ENCODE measurements at places on chromosomes 12 and 14.
A peak's percentile ranks its signal among the peaks of the same experiment; 100 is the strongest.

- peak; percentile 72 for DNase-seq
These were observed 7.0 kb downstream of the ADCY6 start for GRCh38 chr12:48781750-48782456.

DNA sequence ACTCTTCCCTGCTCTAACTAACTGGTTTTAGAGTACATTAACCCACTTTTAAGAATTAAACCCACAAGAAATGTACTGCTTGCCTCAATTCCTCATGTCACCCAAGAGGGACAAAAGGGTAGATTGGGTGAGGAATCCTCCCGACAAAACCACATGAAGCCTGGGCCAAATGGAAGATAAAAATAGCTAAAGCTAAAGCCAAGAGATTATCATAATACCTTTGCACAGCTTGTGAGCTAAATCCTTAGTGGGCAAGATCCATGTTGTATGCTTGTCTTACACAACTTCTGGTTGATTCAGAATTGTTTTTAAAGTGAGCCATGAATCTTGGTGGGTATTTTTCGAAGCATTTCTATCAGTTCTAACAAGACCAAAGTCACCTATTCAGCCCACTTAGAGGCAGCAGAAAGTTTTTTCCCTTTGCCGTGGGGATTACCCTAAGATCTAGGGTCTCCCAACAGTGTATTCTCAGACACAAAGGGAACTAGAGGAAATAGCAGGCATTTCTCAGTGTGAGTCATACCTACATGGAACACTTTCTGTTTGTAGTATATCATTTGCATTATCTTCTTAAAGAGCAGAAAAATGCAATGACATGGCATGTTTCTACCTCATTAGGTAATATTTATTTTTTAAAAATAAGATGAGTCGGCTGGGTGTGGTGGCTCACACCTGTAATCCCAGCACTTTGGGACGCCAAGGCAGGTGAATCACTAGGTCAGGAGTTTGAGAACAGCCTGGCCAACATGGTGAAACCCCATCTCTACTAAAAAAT lies 616.6 kb downstream of the KCNH5 start:
- DNase-seq = no peak

DNA sequence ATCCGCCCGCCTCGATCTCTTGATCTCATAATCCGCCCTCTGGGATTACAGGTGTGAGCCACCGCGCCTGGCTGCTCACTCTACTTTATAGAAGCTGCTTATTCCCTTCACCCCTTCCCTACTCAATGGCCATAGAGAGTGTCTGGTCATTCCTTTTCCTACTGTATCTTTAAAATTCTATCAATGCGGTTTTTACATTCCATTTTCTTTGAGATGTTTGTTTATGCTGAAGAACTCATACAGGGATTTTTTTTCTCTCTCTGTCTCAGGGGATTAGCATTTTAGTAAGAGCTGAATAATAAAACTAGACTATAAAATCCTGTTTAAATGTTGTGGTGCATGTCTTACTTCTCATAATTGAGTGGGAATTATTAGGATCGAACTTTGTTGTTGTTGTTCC lies 218.6 kb upstream of the FOXN3 start:
- DNase-seq = no peak

DNA sequence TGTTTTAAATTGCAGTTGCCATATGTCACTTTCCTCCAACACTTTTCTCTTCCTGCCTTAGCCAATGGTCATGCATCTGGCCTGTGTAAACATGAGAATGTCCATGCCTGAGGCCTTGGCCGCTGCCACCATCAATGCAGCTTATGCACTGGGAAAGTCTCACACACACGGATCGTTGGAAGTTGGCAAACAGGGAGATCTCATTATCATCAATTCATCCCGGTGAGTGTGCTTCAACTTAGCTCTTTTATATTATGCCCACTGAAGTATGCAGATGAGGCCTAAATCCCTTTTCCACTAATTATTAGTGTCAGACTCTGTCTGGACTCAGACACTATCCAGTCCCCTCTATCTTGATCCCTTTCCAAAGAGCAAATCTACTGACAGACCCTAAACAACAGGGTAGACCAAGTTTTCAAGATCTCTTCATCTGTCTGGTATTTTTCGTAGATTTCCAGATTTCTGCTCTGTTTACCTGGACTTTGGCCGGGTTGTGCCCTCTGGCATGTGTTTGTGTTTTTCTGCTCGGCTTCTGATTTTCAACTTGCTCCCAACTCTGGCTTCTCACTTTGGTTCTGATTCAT lies 23.2 kb downstream of the AMDHD1 start:
- no peak for DNase-seq

GRCh38 chr14:51533160-51533559 lies 118.5 kb upstream of the FRMD6 start:
- no peak for DNase-seq

DNA sequence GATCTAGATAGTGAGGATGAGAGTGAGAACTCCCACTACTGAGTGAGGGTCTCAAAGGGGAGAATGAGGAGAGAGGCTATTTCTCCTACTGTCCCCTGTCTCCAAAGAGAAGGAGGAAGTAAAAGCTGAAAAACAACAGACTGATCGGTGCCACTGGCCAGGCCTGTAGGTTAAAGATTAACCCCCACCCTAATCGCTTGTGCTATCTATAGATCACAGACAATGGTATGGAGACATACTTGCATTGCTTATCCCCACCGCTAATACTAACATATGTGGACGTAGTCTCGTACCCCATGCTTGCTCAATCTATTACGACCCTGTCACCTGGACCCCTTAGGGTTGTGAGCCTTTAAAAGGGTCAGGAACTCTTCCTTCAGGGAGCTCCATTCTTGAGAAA lies 777.9 kb upstream of the TMEM132C start:
- no peak for DNase-seq

DNA sequence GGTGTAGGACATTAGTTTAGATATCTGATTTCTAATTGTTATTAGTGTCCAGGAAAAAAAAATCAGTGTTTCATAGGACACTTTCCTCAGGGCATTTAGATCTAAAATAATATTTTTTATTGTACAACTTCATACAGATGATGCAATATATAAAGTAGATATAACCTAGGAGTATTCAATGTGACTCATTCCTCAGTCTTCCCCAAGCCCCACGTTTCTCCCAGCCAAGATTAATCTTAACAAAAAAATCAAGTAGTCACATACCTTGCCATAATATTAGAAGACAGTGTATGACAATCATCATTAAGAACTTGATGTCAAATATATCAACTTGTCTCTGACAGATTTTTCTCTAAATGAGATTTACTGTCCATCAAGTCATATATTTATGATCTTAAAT lies 37.1 kb downstream of the PPFIA2 start:
- no peak for DNase-seq

DNA sequence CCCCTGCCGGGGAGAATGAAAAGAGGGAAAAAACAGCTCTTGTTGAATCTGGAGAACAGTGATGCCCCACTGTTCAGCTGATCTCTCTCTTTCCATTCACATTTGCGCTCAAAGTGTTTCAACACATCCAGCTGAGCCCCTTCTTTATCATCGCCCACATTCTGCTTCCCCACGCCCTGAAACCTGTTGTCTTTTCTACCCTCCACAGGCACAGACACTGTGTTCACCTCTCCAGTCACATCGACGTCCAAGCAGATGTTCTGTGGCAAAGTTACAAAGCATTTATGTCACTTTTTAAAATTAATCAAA lies 338.7 kb downstream of the EGLN3 start:
- DNase-seq = no peak

- no peak for DNase-seq
These were observed 34.0 kb upstream of the C2CD5 start for GRCh38 chr12:22578328-22578727.

DNA sequence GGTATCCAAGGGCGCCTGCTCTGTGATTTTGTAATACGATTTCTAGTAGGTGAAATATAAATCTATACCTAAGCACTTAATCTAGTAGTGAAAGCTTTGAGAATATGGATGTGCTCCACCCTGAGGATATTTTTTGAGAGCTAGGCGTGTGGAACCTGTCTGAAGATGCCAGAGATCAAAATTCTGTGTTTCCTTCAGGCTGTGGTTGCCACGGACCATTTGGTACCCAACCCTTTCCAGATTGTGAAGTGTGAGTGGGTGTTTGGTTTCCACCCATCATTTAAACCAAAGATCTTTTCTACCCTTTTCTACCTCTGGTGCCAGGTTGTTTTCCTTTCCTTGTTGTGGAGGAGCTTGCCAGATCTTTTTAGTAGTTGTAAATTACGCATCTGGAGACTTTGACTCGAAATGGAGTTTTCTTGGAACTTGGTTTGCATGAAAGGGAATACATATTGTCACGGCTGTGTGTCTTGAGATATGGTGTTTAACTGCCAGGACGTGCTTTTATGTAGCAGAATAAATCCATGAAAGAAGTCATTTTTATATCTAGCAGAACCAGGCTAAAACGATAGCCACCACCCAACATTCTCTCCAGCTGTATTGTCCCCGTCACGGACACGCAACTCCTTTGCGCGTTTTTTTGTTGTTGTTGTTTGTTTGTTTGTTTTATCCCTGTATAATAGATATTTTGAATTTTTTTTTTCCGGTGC lies 2.2 kb downstream of the LRFN5 start:
- no peak for DNase-seq

DNA sequence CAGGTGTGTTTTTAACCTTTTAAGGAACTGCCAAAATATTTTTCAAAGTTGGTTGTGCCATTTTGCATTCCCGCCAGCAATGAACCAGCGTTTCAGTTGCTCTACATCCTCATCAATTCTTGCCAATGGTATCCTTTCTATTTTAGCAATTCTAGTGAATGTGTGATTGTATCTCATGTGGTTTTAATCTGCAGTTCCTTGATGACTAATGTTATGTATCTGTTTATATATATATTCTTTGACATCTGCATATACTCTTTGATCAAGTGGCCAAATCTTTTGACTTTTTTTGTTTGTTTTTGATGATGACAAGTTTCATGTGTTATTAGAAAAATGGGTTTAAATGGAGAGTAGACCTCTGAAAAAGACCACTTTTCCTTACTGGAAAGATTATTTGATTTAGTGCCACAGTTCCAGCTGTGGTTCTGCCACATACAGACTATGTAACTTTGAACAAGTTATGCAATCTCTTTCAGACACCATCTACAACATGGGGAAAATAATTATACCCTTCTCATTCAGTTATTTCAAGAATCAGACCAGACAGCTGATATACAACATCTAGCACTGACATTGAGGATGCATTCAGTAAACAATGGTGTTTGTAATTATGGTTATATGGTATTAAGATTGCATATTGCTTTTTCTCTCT lies 146.3 kb upstream of the CNOT2 start:
- no peak for DNase-seq

DNA sequence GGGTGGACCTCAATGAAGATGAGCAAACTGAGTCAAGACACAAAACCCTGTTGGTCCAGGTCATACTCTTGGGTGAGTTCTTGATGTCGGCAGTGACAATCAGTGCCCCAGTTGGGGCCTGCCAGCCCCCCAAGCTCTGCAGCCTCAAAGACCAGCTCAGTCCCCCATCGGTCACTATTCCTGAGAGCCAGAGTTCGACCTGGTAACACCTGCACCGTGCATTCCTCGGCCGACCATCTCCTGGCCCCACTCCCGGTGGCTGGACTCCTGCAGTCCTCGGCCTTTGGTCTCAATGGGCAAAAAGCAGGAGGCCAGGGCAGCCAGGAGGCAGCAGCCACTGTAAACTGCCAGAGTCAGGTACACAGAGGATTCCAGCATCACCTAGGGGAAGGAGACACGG lies 32.5 kb downstream of the DAO start:
- DNase-seq = no peak

GRCh38 chr12:56721721-56722120 lies 3.4 kb downstream of the NACA start:
- DNase-seq = no peak

All from vagina (tissue), 2 donors.